ENCODE measurements at places on chromosomes 2 and 18.

DNA sequence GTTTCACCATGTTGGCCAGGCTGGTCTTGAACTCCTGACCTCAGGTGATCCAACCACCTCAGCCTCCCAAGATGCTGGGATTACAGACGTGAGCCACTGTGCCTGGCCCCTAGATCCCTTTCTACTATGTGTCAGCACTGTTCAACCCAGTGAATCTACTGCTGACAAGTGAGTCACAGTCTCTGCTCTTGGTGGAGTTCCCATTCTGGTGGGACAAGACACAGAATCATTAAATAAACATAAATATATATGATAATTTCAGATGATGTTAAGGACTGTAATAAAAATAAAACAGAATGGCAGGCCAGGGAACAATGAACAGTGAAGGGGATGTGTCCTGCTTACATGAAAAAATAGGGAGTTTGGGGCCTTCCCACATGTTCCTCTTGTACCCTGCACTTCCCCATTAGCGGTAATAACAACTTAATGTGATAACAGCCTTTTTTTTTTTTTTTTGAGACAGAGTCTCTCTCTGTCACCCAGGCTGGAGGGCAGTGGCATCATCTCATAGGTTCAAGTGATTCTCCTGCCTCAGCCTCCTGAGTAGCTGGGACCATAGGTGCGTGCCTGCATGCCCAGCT is 112.2 kb downstream of the CPO start:
- peak; percentile 19 for DNase-seq

GRCh38 chr2:186693446-186693832 is 421 bp upstream of the FAM171B start:
- no peak for DNase-seq

GRCh38 chr2:182763311-182763912 is 47.4 kb downstream of the DNAJC10 start:
- DNase-seq: peak; percentile 45

DNA sequence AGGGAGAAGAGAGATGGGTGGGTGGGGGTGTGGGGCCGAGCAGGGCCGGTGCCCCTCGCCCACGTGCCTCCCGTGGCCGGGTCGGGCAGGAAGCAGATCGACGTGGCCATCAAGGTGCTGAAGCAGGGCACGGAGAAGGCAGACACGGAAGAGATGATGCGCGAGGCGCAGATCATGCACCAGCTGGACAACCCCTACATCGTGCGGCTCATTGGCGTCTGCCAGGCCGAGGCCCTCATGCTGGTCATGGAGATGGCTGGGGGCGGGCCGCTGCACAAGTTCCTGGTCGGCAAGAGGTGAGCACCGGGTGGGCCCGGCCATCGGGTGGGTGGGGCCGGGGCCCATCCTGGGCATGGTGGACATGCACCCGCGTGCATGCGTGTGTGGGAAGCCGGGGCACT is 21.8 kb downstream of the ZAP70 start:
- DNase-seq: no peak

DNA sequence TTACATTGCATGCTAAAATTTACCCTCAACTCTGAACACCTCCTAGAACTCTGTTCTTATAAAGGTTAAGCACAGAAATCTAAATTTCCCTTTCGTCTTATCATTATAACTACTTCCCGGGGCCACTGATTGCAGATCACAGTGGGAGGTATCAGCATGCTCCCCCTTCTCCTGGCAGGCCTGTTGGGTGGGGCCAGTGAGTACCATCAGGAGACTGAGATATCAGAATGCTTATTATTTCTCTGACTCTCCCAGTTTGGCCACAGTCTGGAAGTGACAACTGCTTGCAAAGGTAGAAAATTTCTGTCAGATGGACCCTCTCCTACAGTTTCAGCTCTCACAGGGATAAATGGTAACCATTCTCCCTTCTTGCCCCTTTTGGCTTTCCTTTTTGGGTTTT is 62.6 kb downstream of the DSEL start:
- no peak for DNase-seq

- DNase-seq: no peak
Observed at GRCh38 chr2:109398366-109399015, 215.3 kb downstream of the SEPTIN10 start.

GRCh38 chr2:232562515-232563151 is 12.1 kb downstream of the EIF4E2 start:
- DNase-seq: no peak

DNA sequence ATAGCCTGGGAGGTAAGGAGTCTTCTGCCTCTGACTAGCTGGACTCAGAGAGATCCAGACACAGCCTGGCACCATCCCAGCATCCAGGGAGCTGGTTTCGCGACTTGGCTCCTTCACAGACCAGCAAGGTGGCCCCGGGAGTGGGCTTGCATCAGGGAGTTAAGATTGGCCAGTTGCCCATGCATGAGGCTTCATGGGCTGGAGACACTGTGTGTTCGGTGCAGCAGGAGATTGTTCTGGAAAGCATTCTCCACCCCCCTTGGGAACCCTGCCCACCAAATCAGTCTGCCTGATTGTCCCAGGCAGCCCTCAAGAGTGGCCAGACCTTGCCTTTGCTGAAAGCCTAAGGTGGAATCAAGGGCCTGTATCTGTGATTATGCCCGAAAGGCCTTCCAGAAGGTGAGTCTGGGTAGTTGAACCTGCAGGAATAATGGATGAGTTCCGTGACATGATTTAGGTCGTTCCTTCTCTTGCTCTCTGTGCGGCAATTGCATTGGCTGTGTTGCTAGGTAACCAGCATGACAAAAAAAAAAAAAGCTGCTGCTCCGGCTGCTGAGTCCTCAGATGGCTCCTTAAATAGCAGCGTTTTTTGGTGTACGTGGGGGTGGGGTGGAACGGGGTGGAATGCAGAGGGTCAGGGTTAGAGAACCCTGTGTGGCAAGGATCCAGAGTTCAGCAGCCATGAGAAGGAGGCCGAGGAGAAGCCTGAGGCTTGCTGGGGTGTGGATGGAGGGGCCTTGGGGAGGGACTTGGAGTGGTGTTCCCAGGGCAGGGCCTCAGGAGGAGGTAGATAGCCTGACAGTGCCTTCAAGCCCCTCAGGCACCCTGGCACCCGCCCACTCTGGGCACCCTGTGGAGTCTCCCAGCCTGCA is 93.0 kb upstream of the MCFD2 start:
- peak; percentile 74 for DNase-seq

DNA sequence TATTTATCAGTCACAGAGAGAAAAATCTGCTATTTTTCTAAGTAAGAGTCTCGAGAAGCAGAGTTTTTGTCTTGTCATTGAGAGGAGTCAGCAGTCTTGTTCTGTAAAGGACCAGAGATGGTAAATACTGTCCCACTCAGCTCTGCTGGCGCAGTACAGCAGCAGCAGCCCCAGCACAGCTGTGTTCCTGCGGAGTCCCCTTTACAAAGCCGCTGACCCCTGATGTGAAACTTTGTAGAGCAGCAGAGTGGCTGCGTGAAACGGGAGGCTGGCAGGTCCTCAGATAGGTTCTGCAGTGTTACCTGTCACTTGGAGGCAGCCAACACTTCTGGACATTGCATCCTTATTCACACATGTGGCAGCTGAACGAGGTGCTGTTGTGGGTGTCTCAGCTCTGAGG is 45.2 kb downstream of the TMEM185B start:
- no peak for DNase-seq

DNA sequence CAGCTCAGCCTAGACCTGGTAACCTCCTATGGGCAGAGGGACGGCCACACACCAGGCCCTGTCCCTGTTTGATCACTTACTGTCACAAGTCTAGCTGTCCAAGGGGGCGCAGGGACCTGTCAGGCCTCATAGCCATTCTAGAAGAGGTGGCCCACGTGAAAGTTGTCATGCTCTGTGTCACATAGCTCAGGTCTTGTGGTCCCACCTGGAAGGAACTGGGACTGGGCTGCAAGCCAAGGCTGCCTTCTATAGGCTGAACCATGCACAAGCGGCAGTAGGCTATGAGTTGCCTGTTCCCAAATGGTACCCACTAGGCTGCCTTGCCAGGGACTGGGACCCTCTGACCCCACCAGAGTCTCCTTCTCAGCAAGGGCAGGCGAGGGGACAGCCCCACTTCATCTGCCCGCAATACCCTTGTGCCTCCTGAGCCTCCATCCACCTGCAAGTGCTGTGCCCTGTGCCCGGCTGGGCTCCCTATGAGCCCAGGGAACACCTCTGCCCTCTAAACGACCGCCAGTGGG is 177.5 kb downstream of the ANAPC1 start:
- no peak for DNase-seq

DNA sequence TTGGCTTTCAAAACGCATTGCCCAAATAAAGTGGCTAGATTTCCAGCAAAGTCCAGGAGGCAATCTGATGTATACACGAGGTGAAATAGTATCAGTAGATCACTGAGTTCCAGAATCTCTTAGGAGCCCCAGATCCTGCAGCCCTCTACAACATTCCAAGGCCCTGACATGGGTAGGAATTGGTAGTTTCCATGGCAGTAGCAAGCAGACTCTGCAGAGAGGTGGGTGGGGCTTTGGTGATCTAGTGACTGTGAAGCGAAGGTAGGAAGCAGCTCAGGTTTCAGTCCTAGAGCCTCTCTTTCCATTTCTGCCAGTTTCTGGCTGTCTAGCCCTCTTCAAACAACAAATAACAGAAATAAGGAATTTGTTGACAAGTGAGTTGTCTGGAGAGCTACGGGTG is 13.8 kb upstream of the SGPP2 start:
- DNase-seq: peak; percentile 16

DNA sequence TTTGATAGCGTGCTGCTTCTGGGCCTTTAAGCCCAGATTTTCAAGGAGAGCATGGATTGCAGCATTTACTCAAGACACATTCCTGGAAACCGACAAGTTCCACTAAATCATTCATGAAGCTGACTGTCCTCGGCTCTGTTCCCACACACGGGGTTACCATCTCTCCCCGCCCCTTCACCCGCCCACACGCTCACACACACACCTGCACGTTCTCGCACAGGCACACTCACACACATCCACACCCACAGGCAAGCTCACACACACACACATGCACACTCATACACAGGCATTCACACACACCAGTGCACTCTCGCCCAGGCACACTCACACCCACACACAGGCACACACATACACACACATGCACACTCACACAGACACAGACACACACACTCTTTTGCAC is 150.0 kb upstream of the AGAP1 start:
- DNase-seq: peak; percentile 62

GRCh38 chr18:48788373-48788772 is 162.4 kb downstream of the SMAD7 start:
- no peak for DNase-seq

- no peak for DNase-seq
Observed at GRCh38 chr2:85377083-85377482, 22.5 kb downstream of the ELMOD3 start.

- DNase-seq: no peak
Observed at GRCh38 chr2:71559828-71560637, 106.7 kb downstream of the DYSF start.

- no peak for DNase-seq
Observed at GRCh38 chr2:160564591-160564990, 71.0 kb upstream of the RBMS1 start.

DNA sequence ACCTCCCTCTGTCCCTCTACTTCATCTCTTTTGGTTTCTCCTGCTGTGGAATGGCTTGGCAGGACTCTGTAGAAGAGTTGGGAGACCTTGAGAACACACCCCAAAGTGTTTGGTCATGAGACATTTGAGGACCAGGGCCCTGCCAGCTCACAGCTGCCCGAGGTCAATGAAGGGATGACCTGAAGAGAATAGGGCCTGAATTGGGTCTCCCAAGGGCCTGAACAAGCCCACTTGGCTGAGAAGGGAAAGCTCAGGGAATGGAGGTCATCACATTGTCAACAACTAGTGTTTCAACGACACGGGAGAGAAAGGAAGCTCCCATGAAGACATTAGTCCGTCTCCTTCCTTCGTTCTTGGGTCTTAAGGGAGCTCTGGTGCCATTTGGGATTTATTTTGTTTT is 52.8 kb downstream of the TTC32 start:
- no peak for DNase-seq

GRCh38 chr2:86283411-86284030 is 53.9 kb downstream of the REEP1 start:
- no peak for DNase-seq

DNA sequence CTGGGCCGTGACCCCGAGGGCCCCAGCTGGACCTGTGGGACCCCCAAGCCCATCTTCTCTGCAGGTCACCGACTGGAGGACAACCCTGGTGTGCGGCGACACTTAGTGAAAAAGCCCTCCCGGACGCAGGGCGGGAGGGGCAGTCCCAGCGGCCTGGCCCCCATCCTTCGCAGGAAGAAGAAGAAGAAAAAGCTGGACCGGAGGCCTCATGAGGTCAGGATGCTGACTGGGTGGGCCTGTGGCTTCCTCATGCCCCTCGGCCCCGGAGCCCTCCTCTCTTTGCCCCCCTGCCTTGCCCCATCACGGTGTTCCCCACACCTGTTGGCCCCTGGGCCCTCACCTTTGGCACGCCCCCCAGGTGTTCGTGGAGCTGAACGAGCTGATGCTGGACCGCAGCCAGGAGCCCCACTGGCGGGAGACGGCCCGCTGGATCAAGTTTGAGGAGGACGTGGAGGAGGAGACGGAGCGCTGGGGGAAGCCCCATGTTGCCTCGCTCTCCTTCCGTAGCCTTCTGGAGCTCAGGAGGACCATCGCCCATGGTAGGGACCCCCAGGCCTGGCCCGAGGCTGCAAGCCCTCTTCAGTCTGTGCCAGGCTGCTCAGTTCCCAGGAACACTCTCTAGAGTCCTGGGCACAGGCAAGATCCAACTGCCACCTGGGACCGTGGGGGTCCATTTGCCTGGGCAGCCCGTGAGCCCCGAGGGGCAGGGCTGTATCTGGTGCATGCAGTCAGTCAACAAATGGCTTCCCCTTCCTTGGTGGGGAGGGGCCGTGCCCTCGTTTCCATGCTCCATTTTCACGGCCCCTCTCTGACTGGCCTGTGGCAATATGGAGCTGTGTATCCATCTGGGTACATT is 4.7 kb downstream of the SLC4A3 start:
- no peak for DNase-seq

GRCh38 chr18:45739848-45740247 is 15.9 kb downstream of the SLC14A1 start:
- DNase-seq: no peak

- DNase-seq: no peak
Observed at GRCh38 chr2:237305579-237305978, 108.4 kb downstream of the COL6A3 start.

- no peak for DNase-seq
Observed at GRCh38 chr2:107466984-107467773, 359.5 kb upstream of the RGPD4 start.

GRCh38 chr2:234435836-234436481 is 60.9 kb downstream of the ARL4C start:
- peak; percentile 77 for DNase-seq

DNA sequence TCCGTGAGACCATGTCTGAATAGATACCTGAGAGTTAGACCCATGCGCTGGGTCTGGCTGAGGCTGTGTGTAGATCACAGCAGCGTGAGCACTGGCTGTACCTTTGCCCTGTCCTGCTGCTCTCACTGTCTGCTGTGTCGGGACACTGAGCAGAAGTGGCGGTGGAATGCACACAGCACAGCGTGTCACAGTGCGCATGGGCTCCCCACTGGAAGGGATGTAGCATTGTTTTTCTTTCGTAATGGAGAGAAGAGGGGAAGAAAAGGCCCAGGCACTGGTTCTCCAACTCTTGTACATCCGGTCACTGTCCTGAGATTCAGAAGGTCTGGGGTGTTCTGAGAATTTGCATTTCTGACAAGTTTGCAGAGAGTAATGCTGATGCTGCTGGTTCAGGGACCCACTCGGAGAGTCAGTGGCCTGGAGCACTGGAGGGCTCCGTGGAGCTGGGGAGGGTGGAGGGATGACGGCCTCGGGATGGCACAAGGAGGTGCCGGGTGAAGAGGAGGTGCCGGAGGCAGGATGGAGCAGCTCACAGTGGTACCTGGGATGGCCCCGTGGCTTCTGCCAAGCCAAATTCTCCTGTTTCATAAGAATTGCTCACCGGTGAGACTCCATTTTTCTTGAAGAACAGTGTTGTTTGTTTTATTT is 252.8 kb downstream of the LDLRAD4 start:
- no peak for DNase-seq

GRCh38 chr2:94994914-94995552 is 30.5 kb upstream of the MAL start:
- DNase-seq: no peak

Data from A172 (cell line).